ENCODE measurements at places on chromosomes 5 and 9.

- DNase-seq, result no peak
Measured at GRCh38 chr5:43572357-43572756, 15.5 kb upstream of the PAIP1 start.

- DNase-seq, result peak; percentile 26
Measured at GRCh38 chr9:115373000-115373709, 255.2 kb upstream of the TNC start.

DNA sequence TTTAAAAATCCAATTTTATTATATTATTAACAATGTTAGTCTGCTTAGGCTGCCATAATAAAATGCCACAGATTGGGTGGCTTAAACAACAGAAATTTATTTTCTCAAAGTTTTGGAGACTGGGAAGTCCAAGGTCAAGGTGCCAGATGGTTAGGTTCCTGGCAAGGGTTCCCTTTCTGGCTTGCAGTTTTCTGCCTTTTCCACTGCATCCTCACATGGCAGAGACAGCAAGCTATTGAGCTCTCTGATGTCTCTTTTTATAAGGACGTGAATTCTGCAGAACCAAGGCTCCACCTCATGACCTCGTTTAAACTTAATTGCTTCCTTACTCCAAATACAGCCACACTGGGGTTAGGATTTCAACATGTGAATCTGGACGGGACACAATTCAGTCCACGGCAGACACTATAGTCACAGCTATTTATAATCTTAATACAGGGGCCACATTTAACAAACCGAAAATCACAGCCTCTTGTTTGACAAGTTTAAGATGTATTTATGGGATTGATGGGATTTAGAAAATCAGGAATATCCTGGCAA, 174.9 kb upstream of the PUM3 start:
- no peak for DNase-seq

DNA sequence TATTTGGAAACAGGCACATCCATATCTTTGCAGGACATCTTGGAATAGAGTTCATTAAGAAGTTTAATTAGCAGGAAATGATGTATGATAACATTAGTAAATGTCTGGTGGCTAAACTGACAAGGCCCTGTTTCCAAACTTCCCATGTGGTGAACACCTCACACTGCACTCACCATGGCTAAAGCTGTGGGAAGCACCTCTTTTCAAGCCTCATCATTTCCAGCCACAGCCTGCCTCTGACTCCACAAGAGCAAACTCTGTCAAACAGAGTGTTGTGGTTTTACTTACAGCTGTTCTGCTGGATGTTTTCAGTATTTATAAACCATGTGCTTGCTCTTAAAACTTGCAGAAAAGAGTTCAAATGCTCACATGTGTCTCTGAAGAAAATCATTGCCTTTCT, 14.9 kb upstream of the NDUFB6 start:
- peak; percentile 13 for DNase-seq

DNA sequence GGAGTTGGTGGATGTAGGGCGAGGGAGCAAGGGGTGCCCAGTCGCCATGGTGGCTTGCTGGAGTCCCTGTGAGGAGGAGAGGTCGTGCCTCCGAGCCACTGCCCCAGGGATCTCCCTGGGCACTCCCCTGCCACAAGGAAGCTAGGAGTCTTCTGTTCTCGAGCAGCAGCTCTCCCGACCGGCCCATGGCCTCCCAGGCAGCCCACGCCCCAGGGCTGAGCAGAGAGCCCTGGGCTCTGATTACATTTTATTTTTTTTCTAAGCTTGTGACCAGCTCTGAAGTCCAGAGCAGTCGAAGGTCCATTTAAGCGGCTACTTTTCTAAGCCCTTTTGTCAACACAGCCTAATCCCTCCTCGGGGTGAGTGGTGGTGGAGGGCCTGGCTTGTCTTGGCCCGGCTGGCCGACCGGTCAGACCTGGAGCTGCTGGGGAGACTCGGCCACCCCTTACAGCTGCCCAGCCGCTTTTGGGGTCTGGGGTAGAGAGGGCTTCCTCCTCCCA, 2.1 kb downstream of the RXRA start:
- DNase-seq, result no peak

DNA sequence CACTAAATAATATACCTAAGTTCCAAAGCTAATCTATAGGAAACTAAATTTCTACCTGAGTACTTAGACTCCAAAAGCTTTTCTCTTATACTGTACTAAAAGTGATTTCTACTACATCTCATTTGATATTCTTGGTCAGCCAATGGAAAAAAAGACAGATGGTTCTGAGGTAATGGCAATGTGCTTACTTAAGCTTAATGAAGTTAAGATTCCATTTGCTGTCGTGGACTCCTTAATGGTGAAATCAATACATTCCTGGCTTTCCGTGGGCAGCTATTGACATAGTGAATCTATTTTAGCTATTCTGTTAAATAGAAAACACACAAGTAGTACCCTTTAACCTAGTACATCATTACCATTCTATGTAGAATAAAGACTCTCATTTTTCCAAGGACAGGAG, 1825.6 kb upstream of the CDH9 start:
- no peak for DNase-seq

- no peak for DNase-seq
Measured at GRCh38 chr9:4706971-4707622, 27.7 kb downstream of the CDC37L1 start.

DNA sequence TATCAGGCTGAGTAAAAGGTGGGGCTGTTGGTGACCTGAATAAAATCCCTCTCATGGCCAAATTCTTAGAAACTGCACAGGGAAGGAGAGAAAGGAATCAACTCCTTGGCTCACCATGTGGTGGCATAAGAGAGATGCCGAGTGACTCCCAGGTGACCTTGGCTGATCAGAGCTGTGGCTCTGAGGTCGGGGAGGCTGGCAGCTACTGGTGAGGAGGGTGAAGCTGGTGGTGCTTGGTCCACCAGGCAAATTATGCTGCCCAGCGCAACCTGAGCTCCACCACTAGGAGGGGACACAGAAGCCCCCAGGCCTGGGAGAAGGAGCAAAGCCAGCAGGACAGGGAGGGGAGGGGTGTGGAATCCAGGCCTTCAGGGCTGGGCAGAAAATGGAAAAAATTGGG, 111.2 kb upstream of the IL12B start:
- DNase-seq, result no peak
